ENCODE measurements at places on chromosomes 6 and 20.
A peak's percentile ranks its signal among the peaks of the same experiment; 100 is the strongest.

DNA sequence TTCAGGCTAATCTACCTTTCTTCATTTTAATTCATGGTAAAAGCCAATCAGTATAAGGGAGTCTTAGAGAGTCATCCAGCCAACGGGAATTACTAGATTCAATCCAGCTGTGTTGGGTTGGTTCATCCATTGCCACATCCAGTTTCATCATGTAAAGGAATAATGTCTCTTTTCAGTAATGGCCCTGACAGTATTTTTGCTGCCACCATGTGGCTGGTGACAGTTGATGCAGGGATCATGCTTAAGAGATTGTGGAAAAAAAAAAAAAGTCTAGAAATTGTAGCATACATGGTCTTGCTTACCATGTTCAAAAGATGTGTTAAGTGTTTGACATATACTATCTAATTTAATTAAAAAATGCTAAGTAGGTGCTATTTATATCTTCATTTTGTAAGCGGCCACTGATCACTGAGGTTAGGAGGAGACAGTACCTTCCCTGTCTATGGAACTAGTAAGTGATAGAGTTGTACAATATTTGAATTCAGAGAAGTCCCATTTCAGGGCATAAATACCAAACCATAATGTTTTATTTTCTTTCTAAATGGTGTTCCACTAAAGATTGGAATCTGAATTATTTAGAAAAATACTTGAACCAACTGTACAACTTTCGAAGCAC, 135.9 kb downstream of the KHDRBS2 start:
- DNase-seq: peak; percentile 5
- no peak overlapping the region for H3K27ac ChIP-seq
- no peaks in the 10 kb centered on the region for H3K4me1 ChIP-seq
- H3K27me3 ChIP-seq: no peaks in the 10 kb centered on the region

DNA sequence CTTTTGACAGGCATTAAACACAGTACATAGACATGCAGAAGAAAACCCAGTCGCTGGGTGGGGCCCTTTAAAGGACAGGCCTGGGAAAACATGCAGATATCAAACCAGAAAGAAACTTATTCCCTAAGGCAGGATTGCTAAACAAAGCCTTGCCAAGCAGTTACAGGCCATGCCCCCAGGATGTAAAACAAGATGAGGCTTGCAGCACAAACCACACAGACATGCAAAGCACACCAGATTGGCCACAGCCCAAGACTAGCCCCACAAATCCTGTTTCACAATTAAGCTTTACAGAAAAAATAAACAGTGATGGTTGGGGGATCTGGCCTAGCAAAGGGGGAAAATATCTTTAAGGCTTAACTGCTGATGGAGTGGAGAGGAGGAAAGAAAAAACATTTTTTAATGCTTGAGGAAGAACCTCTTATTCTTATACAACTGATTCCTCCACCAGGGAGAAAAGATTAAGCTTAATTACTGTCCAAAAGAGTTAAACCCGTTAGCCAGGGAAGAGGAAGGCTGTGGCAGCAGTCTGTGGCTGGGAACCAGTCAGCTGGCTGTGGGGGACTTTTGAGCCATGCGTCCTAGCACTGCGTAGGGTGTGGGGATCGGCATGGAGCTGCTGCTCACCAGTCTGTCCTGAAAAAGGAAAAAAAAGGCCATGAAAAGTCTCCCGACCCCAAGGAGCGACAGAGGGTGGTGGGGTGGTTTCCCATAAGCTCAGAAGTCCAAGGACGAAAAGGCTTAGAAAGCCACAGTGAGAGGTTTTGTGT, 28.4 kb downstream of the COL19A1 start:
- DNase-seq: no peak
- peaks cover 26% of the 10 kb centered on the region for H3K36me3 ChIP-seq
- no peak overlapping the region for H3K4me3 ChIP-seq
- peaks cover 44% of the 10 kb centered on the region for H3K4me1 ChIP-seq
- H3K27me3 ChIP-seq: no peaks in the 10 kb centered on the region
- H3K27ac ChIP-seq: peak overlapping the region; percentile 79

DNA sequence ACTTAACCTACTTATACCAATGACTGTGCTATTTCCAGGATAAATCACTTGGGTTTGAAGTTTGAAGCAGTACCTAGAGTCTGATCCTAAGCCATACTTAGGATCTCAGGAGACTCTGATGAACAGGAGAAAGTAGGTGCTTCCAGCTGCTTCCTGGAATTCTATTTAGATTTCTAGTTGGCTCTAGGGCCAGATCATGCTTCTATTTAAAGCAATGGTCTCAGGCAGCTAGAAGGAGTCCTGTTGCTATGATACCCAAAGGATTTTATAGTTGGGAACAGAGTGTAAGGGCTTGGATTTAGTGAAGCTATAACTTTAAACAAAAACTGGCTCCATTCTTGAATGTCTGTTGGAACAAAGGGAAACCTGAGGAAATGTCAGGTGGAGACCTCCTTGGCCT, 52.4 kb upstream of the TINAG start:
- no peaks in the 10 kb centered on the region for H3K36me3 ChIP-seq
- no peak for DNase-seq
- H3K27ac ChIP-seq: no peak overlapping the region
- H3K4me1 ChIP-seq: no peaks in the 10 kb centered on the region
- H3K27me3 ChIP-seq: no peaks in the 10 kb centered on the region
- H3K4me3 ChIP-seq: no peak overlapping the region

DNA sequence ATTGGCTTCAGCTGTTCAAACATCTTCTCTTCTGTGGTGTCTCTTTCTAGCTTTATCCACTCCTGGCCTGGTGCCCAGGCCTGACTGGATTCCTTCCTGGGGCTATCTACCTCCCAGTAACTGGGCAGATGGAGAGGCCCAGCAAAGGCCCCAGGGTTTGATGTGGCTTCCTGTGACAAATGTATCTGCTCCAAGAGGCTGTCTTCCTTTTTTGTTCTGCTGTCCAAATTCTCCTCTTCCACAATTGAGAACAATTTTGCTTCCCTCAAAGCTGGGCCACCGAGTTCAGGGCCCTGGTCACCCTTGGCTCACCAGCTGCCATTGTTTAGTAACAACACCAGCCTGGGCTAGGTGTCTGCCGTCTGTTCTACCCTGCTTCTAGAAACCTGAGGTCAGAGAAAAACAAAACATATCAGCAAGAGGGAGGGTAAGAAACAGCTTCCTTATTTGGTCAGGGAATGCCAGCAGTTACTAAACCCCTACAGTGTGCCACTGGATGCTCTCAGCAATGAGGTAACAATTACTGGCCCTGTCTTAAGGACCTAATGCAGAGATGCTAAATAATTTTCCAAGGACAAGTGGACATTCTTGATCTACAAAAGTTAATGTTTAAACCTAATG, 3.9 kb downstream of the ZFP57 start:
- no peaks in the 10 kb centered on the region for H3K4me1 ChIP-seq
- peaks cover 15% of the 10 kb centered on the region for H3K36me3 ChIP-seq
- H3K4me3 ChIP-seq: no peak overlapping the region
- H3K27me3 ChIP-seq: peaks cover 8% of the 10 kb centered on the region
- DNase-seq: no peak

- peaks cover 12% of the 10 kb centered on the region for H3K4me1 ChIP-seq
- H3K27ac ChIP-seq: no peak overlapping the region
- peaks cover 14% of the 10 kb centered on the region for H3K27me3 ChIP-seq
- H3K36me3 ChIP-seq: peaks cover 11% of the 10 kb centered on the region
- peak overlapping the region; percentile 3 for H3K4me3 ChIP-seq
Observed at GRCh38 chr6:131949620-131949908, 1.6 kb downstream of the CCN2 start.

DNA sequence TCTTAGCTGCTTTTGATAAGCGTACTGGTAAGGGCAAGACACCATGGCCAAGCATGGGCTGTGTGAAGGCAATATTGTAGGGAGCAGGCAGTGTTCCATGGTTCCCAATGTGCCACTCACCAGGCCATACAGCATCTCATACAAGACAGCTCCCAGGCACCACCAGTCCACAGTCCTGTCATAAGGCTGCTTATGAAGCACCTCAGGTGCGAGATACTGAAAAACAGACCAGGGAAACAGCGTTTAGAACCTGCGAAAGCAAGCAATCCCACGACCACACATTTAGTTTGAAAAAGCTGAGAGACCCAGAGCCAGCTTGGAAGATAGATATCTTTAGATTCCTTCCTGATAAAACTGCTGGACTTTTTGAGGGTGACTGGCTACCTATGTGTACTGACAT, 119.1 kb upstream of the SLC2A12 start:
- H3K36me3 ChIP-seq: peaks cover 19% of the 10 kb centered on the region
- H3K27me3 ChIP-seq: no peaks in the 10 kb centered on the region
- DNase-seq: no peak
- H3K4me3 ChIP-seq: no peak overlapping the region
- peaks cover 28% of the 10 kb centered on the region for H3K4me1 ChIP-seq

DNA sequence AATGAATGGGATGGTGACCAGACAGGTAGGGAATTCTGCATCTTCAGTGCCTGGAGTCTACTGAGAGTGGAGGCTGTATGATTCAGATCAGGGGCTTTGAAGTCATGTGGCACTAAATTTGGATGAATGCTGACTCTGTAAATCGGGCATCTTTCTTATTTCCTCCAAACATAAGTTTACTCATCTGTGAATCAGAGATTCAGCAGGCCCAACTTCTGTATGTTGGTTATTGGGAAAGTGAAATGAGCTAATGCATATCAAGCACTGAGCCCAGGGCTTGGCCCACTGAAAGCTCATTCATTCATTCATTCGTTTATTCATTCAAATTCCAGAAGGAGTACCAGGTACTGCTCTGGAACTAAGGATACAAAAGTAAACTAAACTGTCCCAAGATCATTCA, 192.3 kb upstream of the RIN2 start:
- no peak overlapping the region for H3K27ac ChIP-seq
- H3K36me3 ChIP-seq: no peaks in the 10 kb centered on the region
- DNase-seq: no peak
- H3K4me3 ChIP-seq: no peak overlapping the region
- no peaks in the 10 kb centered on the region for H3K4me1 ChIP-seq

DNA sequence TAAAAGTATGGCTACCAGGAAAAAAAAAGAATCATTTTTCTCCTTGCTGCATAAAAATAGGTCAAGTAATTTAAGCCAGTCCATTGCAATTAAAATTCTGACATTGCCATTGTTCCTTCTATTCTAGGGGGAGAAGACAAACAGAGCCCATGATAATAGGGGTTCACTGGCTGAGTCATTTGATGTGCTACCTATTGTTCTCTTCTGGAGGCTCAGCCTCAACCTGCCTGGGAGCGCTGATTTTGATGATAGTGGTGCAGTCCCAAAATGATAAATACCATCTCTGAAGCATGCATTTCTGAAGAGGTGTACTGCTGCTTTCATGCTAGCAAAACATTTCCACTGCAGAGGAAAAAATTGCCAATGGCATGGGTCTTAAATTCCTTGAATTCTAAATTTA, 5.8 kb downstream of the CITED2 start:
- no peak overlapping the region for H3K4me3 ChIP-seq
- H3K27me3 ChIP-seq: no peaks in the 10 kb centered on the region
- peaks cover 5% of the 10 kb centered on the region for H3K36me3 ChIP-seq
- H3K4me1 ChIP-seq: peaks cover 35% of the 10 kb centered on the region
- DNase-seq: no peak

GRCh38 chr6:84805145-84805544, 40.7 kb upstream of the TBX18 start:
- H3K4me1 ChIP-seq: no peaks in the 10 kb centered on the region
- H3K36me3 ChIP-seq: no peaks in the 10 kb centered on the region
- no peaks in the 10 kb centered on the region for H3K27me3 ChIP-seq
- no peak overlapping the region for H3K4me3 ChIP-seq
- DNase-seq: no peak

GRCh38 chr6:112441607-112442006, 94.5 kb downstream of the RFPL4B start:
- DNase-seq: no peak
- H3K36me3 ChIP-seq: no peaks in the 10 kb centered on the region
- H3K4me1 ChIP-seq: no peaks in the 10 kb centered on the region
- no peaks in the 10 kb centered on the region for H3K27me3 ChIP-seq
- no peak overlapping the region for H3K27ac ChIP-seq
